ENCODE measurements at places on chromosomes 7 and 10.

- ATAC-seq: no peak
Measured at GRCh38 chr10:132465889-132466519, 69.0 kb downstream of the PWWP2B start.

- peak; percentile 99 for ATAC-seq
Measured at GRCh38 chr7:19377611-19378344, 232.6 kb upstream of the FERD3L start.

- ATAC-seq: peak; percentile 24
Measured at GRCh38 chr7:2510909-2511768, 8.4 kb upstream of the LFNG start.

DNA sequence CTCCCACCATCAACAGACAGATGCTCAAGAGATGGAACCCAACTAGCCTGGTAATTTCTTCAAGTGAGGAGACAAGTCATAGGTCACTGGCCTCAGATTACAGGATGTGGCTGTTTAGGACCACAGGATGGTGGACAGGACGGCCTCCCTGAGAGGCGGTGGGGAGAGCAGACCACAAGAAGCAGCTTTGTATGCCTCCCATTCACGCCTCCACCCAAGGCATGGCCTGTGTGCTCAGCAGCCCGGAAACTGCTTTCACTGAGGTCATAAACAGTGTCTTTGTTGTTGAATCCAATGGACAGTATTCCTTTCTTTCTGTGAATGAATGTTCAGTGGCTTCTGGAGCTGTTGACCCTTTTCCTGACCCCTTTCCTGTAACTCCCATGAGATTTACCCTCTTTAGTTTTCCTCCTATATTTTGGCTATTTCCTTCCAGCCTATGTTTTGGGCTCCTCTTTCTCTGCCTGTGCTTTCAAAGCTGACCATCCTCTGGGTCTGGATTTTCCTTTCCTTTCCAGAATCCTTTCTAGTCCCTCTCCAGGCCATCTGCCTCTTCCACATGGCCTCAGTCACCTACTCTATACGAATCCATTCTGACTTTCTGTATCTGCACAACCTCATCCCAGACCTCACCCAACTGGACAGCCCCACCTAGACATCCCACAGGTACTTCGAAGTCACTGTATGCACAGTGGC, 32.4 kb upstream of the INPP5F start:
- no peak for ATAC-seq

GRCh38 chr10:23359692-23360380, 15.2 kb upstream of the C10orf67 start:
- no peak for ATAC-seq

GRCh38 chr10:74507951-74508350, 318.4 kb upstream of the KAT6B start:
- no peak for ATAC-seq

DNA sequence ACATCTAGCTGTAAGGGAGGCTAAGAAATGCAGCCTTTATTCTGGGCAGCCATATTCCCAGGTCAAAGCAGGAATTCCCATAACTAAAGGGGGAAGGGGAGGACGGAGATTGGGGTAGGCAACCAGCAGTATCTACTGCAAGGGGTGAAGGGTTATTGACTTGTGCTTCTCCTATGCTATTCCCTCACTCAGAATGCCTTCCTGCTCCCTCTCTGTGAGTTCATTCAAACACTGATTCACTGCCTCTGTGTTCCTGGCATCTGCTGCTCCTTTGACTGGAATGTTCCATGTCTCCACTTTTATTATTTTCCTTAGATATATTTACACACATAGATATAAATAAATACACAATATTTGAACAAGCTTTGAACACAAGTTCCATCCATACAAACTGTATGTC, 11.1 kb downstream of the HTR7 start:
- no peak for ATAC-seq

Measured in motor neuron (in vitro differentiated cells).